Ascending aorta (tissue), 2 donors: ENCODE measurements at places on chromosomes 7 and 10. TPM values are rescaled to one million over a fixed set of nuclear protein-coding genes. Genes with fewer than 3 reads are reported as not detected.

DNA sequence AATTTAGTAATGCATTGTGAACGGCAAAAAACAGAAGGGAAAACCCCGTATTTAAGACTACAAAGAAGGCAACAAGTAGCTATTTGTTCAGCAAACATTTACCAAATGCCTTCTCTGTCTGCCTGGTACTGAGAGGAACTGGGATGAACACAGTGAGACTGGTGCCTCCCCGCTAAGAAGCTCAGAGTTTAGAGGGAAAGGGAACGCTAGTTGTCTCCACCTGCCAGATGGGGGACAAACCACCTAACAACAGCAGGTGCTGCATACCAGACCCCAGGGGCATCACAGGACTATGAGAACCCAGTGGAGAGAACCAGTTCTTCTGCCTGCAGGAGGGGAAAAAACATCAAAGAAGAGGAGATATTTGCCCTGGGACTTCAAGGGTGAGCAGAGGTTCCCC lies 147.1 kb downstream of the SLC25A13 start:
- H3K4me3 ChIP-seq, result no peak overlapping the region
- H3K36me3 ChIP-seq, result peaks cover 29% of the 10 kb centered on the region
- no peaks in the 10 kb centered on the region for H3K27me3 ChIP-seq
- H3K4me1 ChIP-seq, result no peaks in the 10 kb centered on the region
- H3K27ac ChIP-seq, result no peak overlapping the region
- DNase-seq, result no peak

DNA sequence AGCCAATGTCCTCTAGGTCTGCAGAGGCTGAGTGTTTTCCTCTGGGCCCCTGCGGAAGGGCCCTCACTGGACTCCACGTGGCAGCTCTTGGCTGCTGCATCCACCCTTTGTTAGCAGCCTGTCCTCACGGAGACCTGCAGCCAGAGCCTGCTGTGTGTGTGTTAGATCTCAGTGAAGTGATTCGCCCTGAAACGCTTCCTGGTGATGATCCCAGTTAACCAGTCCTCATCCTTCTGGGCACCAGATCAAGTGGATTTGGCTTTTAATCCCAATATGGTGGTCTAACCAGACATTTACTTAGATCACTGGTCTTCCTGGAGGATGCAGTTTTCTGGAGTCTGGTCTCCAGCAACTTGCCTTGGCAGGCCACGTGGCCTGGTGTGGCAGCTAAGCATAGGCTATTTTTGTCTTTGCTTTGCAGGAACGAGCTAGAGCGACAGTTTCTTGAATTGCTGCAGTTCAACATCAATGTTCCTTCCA lies 39.5 kb upstream of the GJD4 start:
- H3K27ac ChIP-seq, result peak overlapping the region; percentile 53
- no peak overlapping the region for H3K4me3 ChIP-seq
- no peaks in the 10 kb centered on the region for H3K27me3 ChIP-seq
- no peak for DNase-seq
- H3K36me3 ChIP-seq, result peaks cover 12% of the 10 kb centered on the region

DNA sequence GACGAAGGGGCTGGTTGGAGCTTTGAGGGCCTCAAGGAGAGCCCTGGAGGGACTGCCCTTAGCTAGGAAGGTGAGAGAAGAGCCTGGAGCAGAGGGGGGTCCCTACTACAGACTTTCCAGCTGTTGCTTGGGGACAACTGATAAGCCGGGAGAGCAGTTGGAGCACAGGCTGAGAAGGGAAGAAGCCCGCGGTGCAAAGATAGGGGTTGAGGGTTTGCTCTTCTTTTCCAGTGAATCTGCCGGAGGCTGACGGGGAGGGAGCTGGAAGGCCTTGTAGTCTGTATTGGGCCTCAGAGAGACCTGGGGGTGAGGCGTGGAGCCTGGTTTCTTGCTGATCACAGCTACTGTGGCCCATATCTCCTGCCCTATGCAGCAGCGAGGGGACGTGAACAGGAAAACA lies 23.7 kb downstream of the CYP26A1 start:
- H3K4me3 ChIP-seq, result no peak overlapping the region
- H3K4me1 ChIP-seq, result no peaks in the 10 kb centered on the region
- no peaks in the 10 kb centered on the region for H3K27me3 ChIP-seq
- DNase-seq, result no peak
- H3K36me3 ChIP-seq, result no peaks in the 10 kb centered on the region

DNA sequence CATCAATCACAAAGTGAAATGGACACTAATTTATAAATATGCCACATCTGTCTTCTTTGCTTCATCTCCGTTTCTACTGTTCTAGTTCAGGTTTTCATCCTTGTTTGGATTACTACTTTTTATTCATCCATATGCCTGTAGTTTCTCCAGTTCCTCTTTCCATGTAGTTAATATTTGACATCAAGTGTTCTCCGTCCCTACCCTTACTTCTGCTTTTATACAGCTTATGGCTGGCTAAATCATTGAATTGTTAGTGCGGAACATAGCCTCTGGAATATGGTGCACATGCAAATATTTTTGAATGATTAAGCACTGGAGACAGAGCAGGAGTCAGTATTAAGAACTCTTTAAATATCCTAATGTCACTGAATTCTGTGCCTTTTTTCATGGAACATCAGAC lies 230.0 kb upstream of the PPP1R3A start:
- no peaks in the 10 kb centered on the region for H3K27me3 ChIP-seq
- H3K4me3 ChIP-seq, result no peak overlapping the region
- H3K27ac ChIP-seq, result no peak overlapping the region
- no peak for DNase-seq

- H3K4me1 ChIP-seq, result peaks cover 28% of the 10 kb centered on the region
- no peak for DNase-seq
- no peaks in the 10 kb centered on the region for H3K36me3 ChIP-seq
- H3K27me3 ChIP-seq, result no peaks in the 10 kb centered on the region
- H3K27ac ChIP-seq, result no peak overlapping the region
- H3K4me3 ChIP-seq, result no peak overlapping the region
Measured at GRCh38 chr7:99129001-99129400, 14.9 kb downstream of the SMURF1 start.

Gene MMD2
- total RNA-seq, result not detected
